ENCODE measurements at places on chromosomes 5 and 9.

DNA sequence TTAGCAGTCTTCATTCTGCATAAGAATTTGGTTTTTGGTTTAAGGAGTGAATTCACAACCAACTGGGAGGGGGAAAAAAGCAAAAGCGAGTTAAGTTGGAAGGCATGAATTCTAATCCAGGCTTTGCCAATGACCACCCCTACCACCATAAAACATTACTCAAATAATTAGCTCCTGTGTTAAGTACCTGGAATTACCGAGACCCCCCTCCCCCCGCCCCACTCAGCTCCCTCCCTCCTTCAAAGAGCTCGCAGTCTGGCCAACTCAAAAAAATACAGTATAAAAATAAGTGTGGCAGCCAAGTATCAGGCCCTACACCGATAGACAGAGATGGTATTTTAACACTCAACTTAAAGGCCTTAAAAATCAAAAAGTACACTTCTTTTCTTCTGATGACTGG lies 492 bp downstream of the ATG12 start:
- DNase-seq, result no peak

- no peak for DNase-seq
Observed at GRCh38 chr9:96607971-96608370, 11.7 kb downstream of the CDC14B start.

- no peak for DNase-seq
Observed at GRCh38 chr9:32128546-32128945, 255.9 kb upstream of the ACO1 start.

- peak; percentile 55 for DNase-seq
Observed at GRCh38 chr5:1004461-1005248, 3.9 kb upstream of the NKD2 start.

DNA sequence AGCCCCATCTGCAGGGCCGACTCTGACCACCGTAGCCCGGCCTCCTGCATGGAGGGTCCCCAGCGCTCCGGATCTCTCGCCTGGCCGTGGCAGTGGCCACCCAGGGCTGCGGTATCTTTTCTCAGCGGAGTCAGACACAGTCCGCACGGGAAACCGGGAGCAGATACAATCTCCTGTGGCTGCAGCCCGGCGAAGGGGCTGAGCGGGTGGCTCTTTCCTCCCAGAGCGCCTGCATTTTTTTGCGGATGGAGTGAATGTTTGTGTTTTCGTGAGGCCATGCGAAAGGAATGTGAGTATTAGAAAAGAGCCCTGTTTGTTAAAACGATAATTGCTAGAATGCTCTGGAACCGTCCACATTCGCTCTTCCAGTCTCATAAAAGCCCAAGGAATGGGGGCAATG lies 53.4 kb upstream of the PTCH1 start:
- DNase-seq, result no peak

DNA sequence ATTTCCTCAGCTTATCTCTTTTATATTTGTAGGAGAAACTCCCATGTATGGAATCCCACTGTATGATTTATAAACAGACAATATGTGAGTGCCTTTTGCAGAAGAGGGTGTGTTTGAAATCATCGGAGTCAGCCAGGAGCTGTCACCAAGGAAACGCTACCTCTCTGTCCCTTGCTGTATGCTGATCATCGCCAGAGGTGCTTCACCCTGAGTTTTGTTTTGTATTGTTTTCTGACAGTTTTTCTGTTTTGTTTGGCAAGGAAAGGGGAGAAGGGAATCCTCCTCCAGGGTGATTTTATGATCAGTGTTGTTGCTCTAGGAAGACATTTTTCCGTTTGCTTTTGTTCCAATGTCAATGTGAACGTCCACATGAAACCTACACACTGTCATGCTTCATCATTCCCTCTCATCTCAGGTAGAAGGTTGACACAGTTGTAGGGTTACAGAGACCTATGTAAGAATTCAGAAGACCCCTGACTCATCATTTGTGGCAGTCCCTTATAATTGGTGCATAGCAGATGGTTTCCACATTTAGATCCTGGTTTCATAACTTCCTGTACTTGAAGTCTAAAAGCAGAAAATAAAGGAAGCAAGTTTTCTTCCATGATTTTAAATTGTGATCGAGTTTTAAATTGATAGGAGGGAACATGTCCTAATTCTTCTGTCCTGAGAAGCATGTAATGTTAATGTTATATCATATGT lies 18.0 kb upstream of the CTSL start:
- no peak for DNase-seq

DNA sequence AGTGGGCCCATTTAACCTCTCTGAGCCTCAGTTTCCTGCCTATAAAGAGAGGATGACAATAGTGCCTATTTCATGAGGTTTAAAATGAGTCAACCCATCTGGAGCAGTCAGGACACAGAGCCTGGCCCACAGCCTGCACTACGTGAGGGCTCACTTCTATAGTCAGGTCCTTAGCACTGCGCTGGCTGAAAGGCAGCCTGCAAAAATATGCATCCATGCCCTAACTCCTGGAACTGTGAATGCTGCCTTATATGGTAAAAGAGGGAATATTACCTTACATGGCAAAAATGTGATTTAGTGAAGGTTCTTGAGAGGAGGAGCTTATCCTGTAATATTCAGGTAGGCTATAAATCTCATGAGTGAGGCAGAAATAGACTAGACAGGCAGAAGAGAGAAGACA lies 98.5 kb downstream of the GABBR2 start:
- no peak for DNase-seq

- no peak for DNase-seq
Observed at GRCh38 chr5:98217138-98217537, 556.3 kb upstream of the RGMB start.

- no peak for DNase-seq
Observed at GRCh38 chr5:58279259-58279658, 180.6 kb downstream of the PLK2 start.

GRCh38 chr5:142132916-142133315 lies 24.3 kb downstream of the NDFIP1 start:
- DNase-seq, result no peak

- DNase-seq, result no peak
Observed at GRCh38 chr5:175691761-175692160, 33.9 kb downstream of the HRH2 start.

- peak; percentile 7 for DNase-seq
Observed at GRCh38 chr5:58317009-58317408, 142.9 kb downstream of the PLK2 start.

DNA sequence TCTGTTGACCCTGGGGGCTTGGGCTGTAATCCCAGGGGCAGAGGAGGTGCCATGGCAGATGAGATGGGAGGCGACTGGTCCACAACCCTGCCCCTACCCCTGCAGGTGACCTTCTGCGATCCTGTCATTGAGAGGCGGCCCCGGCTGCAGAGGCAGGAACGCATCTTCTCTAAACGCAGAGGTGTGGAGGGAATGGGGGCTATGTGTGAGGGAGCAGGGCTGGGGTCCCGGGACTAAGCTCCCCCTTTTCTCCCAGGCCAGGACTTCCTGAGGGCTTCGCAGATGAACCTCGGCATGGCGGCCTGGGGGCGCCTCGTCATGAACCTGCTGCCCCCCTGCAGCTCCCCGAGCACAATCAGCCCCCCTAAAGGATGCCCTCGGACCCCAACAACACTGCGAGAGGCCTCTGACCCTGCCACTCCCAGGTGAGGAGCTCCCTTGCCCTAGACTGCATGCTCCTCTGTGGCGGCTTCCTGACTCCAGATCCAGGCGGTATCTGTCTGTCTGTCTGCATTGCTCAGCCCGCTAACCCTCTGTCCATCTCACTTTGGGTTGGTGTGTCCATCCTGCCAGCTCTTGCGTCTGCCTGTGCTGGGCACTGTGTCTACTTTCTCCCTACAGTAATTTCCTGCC lies 9.9 kb downstream of the ZDHHC12 start:
- no peak for DNase-seq

Data from PC-3 (cell line).